NCI-H1436 (cell line): ENCODE measurements at places on chromosomes 3 and 15.

GRCh38 chr3:28924744-28925360 is 356.0 kb upstream of the RBMS3 start:
- DNase-seq, result no peak

GRCh38 chr15:50415752-50416404 is 8.3 kb upstream of the USP8 start:
- DNase-seq, result no peak

- no peak for DNase-seq
These were observed 31.7 kb upstream of the RAB11A start for GRCh38 chr15:65837301-65838294.

DNA sequence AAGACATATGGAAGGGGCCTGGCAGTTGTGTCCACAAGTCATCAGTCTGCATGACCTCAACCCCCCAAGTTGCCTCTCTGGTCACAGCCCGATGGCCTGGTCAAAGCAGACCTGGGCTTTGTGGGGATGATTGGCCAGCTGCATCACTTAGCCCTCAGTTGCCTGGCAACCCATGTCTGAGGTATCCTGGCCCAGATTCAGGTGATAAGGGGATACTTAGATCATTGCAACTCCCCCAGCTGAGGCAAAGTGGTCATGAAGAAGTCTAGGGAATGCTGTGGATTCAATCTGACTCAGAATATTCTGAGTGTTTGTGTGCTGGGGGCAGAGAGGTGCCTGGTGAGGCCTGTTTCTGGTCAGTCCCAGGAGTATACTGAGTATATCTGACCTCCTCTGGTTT is 5.0 kb downstream of the GPR156 start:
- no peak for DNase-seq

DNA sequence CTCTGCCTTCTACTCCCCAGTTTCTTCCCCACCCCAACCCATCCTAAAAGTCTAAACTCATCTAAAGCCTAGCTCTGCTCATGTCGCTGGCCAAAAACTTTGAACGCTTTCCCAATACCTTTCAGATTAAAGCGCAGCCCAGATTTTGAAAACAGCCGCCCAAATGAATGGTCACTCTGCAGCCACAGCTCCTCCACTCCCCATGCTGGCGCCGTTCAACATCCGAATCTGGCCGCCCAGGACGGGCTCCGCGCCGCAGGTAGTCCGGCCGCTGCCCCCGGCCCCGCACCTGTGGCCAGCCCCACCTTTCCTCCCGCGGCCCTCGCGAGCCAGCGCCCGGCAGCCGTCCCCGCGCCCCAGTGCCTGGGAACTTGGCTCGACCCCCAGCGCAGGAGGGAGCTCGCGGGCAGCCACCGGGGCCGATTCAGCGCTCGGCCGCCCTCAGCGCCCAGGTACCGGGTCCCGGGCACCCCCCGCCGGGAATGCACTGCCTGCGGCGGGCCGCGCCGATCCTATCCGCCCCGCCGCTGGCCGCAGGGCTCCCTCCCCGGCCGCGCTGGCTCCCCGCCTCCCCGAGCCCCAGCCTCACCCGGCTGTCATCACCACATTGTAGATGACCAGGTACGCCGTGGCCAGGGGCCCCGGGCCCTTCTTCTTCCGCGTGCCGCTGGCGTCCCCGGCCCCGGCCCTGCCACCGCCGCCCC is 417 bp downstream of the HACD2 start:
- DNase-seq, result peak; percentile 40

GRCh38 chr15:57463360-57463759 is 87.1 kb downstream of the CGNL1 start:
- no peak for DNase-seq

- no peak for DNase-seq
These were observed 522.4 kb upstream of the ADAMTS9 start for GRCh38 chr3:65210026-65210814.

GRCh38 chr3:112794622-112795172 is 52.0 kb downstream of the CD200R1L start:
- DNase-seq, result no peak

GRCh38 chr15:69780981-69781380 is 316.7 kb downstream of the TLE3 start:
- no peak for DNase-seq

DNA sequence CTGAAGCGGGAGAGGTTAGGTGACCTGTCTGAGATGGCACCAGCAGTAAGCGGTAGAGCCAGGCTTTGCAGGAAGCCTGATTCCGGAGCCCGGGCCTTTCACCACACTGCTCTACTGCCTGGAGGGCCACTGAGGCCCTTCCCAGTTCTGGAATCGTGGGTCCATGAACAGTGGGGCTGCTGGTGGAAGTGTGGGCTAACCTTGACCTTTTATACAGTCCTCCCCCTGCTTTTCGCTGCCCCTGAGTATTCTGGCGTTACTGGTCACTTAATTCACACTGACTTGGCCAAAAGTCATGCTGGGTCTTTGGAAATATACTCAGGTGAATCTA is 2.6 kb upstream of the ABTB1 start:
- no peak for DNase-seq

DNA sequence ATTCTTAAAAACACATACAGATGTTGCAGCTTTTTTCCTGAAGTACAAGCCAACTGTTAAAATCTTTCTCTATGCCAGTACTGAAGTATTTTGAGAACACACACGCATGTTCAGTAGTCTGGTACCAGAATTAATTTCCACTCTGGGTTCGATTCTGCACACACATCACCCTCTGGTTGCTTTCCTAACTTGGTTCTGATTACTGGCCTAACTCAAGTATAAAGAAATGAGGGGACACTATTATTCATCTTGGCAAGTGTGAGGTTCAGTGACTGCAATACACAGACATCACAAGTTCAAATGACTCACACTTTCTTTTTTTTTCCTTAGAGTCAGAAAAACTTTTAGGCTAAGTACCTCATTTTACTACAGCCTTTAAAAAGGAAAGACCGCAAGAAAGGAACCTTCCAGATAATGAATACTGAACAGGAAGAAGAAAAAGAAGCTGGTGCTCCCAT is 37.4 kb upstream of the LDHAL6B start:
- no peak for DNase-seq

GRCh38 chr3:23926736-23927135 is 9.8 kb downstream of the RPL15 start:
- no peak for DNase-seq

DNA sequence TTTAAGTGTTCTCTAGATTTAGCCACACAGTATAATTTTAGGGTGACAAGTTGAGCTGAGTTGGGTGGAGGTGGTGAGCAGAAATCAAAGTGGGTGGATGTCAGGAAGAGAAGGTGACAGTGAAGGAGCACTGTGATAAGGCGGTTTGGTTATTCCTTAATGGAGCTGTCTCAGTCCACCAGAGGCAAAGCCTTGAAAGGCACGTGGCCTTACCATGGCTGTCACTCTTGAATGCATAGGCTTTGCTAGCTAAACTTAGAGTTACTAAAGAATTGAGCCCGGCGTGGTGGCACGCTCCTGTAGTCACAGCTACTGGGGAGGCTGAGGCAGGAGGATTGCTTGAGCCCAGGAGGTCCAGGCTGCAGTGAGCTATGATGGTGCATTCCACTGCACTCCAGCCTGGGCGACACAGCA is 560 bp upstream of the TTLL13 start:
- no peak for DNase-seq

GRCh38 chr15:88800026-88800425 is 3.2 kb upstream of the ACAN start:
- no peak for DNase-seq

DNA sequence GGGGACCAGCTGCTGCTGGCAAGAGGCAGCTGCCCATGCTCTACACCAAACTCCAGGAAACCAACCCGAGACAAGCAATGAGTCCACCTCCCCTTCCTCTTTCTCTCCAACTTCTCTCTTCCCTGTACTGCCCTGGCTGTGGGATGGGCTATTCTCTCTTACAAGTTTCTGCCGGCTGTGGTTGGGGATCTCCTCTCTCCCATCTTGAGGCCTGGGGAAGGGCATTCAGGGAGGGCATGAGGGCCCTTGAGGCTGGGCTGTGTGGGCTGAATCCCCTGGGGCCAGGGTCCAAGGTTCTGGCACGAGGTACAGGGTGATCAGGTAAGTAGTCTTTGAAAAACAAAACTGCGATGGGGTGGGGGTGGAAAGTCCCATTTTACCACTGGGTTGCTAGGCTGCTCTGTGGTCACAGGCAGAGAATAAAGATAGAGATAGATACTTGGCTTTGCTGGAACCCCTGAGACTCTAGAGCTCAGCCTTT is 32.3 kb upstream of the CTSH start:
- DNase-seq, result no peak

DNA sequence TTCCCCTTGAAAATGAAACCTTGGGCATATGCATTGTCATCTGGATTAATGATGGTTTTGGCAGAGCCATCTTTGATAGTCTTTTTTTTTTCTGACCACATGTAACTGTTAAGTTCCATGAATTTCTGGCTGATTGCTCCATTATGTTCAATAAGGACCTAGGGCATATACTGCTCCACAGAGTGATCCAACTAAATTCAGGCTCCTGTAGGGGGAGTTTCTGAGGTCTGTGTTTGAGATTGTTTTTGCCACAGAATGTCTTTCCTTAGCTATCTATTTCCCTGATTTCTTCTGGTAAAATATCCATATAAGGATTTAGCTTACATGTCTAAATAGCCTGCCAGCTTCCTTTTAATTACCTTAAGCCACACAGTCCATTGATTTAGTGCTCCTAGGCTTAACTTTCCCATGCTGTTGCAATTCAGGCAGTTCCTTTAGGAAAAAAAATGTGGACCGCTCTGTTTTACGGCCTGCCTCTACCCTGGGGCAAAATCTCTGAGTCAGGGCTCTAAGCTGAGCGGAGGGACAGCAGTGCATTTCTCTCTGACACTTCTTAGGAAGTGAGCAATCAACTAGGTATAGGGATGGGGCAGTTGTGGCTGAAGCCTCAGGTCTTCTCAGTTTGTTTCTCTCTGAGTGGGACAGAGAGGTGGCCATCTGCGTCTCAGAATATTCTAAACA is 796.2 kb downstream of the NR2F2 start:
- no peak for DNase-seq

DNA sequence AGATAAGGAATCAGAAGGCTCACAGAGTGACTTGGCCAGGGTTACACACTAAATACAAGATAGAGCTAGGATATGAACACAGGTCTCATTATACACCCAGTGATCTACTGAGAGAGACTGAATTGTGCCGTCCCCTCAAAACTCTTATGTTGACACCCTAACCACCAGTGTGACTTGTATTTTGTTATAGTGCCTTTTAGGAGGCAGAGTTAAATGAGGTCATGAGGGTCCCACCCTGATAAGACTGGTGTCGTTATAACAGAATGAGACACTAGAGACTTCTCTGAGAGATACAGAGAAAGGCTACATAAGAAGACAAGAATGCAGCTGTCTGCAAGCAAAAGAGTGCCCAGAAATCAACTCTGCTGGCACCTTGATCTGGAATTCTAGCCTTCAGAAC is 12.6 kb downstream of the KPNA1 start:
- no peak for DNase-seq

- no peak for DNase-seq
These were observed 215.8 kb upstream of the CNTN6 start for GRCh38 chr3:877001-877400.

GRCh38 chr3:187628169-187628568 is 42.0 kb downstream of the SST start:
- DNase-seq, result peak; percentile 36

DNA sequence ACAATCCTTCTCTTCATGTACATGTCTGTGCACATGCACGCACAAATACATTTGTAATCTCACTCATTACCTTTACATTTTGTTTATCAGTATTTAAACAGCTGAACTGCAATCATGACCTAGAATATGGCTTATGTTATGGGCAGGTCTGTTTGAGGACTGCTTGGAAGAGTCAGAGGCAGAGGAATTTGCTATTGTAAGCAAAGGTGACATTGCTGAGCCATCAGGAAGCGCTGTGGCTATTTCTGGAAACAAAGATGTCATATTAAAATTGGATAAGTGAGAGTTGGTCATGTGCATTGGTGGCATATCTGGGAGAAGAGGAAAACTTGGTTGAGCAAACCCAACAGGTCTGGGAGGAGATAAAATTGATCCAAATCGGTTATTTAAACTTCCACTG is 41.6 kb downstream of the USF3 start:
- no peak for DNase-seq

DNA sequence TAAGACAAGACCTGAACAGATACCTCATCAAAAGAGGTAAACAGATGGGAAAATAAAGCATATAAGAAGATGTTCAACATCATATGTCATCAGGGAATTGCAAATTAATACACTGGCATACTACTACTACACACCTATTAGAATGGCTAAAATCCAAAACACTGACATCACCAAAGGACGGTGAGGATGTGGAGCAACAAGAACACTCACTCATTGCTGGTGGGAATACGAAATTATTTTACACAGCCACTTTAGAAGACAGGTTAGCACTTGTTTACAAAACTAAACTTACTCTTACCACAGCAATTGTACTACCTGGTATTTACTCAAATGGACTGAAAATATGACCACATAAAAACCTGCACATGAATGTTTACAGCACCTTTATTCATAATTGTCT is 119.6 kb downstream of the GSK3B start:
- no peak for DNase-seq

DNA sequence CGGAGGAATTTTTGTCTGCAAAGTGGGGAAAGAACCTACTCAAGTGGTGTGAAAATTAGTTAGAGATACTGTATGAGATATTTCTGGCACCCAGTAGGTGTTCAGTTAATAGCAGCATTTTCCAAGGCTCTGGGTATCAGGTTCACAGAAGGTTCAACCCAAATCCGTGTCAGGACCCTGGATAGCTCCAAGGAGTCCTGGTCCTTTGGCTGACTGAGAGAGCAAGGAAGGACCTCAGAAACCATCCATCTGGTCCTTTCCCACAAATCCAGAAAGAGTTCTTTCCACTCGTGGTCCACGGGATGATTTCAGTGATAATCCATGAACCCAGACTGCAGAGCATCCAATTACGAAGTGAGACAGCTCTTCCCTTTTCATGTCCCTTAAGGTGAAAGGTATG is 51.4 kb downstream of the SLC6A11 start:
- DNase-seq, result no peak

DNA sequence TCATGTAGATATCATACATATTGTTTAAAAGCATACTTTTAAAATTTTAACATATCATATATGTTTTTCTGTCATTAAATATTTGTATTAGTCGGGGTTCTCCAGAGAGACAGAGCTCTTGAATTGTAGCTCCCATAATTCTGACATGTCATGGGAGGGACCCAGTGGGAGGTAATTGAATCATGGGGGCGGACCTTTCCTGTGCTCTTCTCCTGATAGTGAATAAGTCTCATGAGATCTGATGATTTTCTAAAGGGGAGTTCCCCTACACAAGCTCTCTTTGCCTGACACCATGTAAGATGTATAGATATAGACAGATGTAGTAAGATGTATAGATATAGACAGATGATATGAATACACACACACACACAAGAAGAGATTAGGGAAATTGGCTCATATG is 161.2 kb upstream of the ABI3BP start:
- DNase-seq, result no peak

- no peak for DNase-seq
These were observed 397.1 kb upstream of the CFAP20DC start for GRCh38 chr3:59446775-59447465.

DNA sequence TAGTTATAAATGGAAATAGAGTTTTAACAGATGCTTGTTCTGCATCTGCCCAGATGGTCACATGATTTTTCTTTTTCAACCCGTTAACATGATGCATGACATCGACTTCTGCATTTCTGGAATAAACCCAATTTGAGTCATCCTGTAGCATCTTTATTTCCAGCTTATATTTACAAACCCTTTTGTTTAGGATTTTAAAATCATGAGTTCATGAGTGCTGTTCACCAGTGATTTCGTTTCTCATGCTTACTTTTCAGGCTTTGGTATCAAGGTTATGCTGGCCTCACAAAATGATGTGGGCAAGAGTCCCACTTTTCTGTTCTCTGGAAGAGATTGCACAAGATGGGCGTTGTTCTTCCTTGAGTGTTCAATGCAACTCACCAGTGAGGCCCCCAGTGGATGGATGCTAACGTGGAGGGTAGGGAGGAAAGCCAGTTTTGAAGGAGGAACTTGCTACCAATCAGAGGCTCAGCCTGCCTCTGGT is 5.2 kb downstream of the HRH1 start:
- DNase-seq, result no peak
